ENCODE measurements at places on chromosomes 3 and 15. TPM values are rescaled to one million over a fixed set of nuclear protein-coding genes. Genes with fewer than 3 reads are reported as not detected.

DNA sequence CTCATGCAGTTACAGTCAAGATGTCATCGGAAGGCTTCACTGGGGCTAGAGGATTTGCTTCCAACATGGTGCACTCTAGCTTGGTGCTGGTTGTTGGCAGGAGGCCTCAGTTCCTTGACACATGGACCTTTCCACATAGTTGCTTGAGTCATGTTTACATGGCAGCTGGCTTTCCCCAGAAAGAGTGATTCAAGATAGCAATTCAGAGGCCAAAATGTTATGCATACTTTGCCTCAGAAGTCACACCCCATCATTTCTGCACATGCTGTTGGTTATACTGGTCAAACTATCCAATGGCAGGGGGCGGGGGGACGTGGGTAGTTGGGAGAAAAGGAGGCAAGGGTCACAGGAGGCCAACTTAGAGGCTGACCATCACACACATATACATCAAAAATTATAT lies 58.7 kb downstream of the FOXB1 start:
- no peak for DNase-seq

DNA sequence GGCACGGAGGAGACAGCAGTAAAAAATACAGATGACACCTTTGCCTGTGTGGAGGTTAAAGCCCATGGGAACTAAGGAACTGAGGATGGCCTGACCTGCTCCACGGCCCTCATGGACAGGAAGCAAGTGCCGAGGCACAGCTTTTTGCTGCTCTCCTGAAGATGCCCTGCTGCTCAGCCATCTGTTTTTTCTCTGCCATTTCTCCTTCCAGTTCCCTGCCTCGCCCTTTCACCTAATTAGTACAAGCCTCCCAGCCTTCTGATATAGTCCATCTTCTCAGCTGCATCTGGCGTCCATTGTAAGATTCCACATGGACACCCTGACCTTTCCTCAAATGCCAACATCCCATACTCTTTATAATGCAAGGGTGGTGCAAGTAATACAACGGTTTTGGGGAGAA lies 11.8 kb upstream of the CXCR6 start:
- no peak for DNase-seq

GRCh38 chr3:32946973-32947788 lies 4.3 kb upstream of the CCR4 start:
- DNase-seq, result no peak

DNA sequence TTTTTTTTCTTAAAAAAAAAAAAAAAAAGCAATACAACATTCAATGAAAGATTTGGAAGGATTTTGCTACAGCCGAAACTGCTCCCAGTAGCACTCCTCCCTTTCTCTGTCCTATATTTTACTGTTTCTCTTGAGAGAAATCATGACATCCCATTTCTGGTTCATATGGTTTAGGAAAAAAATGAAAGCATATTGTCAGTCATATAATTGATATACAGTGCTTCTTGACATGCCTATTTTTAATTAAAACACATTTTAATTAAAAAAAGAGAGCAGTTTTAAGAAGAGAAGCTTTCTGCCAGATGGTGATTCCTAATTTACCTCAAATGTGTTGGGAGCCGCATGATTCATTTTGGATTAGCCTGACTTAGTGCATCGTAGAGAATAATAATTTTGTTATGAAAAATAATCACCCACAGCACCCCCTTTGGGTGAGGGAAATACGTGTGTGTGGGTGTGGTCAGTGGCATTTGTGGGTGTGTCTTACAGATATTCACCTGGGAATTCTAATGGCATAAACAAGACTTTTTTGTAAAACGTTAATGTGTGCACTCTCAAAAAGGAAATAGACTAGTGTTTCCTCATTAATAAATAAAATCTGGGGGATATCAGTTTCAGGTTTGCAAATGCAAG lies 544.5 kb downstream of the MFSD1 start:
- DNase-seq, result no peak

DNA sequence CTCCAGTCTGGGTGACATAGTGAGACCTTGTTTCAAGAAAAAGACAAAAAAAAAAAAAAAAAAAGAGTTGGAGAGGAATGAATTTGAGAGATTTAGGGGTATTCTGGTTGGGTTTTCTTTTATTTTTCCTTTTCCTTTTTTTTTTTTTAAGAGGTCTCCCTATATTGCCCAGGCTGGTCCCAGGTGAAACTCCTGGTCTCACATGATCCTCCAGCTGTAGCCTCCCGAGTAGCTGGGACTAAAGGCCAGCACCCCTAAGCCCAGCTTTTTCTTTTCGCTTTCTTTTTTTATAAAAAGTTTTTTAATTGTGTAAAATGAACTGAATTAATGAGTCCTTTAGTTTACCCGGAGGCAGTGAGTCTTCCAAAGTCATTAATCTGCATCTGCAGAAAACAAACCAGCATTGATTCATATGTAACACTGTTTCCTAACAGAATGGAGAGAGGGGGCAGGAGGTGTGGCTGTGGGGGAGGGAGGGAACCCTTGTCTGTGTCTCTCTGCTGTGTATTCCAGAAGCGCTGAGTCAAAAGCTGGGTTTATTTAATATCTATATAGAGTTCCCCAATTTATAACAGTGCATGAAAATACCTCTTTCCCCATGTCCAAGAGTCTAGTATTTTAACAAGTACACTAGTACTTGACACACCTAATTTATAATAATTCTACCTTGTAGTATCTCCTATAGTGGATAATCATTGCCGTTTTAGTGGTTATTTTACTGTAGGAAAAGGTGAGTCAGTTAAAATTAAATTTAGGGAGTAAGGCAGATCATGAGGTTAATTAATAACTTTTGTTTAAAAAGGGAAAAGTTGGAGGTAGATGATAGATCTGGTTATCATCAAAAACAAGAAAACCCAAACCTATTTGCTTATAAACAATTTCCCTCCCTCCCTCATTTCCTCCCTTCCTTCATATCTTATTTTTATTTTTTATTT lies 2.6 kb upstream of the DPPA4 start:
- no peak for DNase-seq

GRCh38 chr3:129441782-129442181 lies 1.8 kb downstream of the IFT122 start:
- DNase-seq, result peak; percentile 72

The NTRK3 gene
- polyA plus RNA-seq, result 8.8 TPM

DNA sequence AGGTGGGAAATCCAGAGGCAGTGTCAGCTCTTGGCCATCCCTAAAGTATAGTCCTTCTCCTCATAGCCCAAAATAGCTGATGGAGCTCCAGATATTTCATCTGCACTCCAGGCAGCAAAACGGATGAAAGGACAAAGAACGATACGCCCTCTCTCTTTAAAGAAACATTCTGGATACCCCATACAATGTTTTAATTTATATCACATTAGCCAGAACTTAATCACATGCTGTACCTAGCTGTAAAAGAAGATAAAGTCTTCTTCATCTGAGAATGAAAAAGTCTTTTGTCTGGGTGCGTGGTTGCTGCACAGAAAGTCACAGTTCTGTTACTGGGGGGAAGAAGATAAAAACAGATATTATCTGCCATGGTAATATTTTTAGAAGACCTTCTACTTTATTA lies 4.3 kb upstream of the SHC4 start:
- no peak for DNase-seq

- no peak for DNase-seq
These were observed 222.5 kb downstream of the SHQ1 start for GRCh38 chr3:72625602-72626337.

GRCh38 chr3:193686665-193687483 lies 93.9 kb downstream of the OPA1 start:
- DNase-seq, result no peak

- no peak for DNase-seq
These were observed 139.5 kb downstream of the LRIG1 start for GRCh38 chr3:66361356-66361755.

DNA sequence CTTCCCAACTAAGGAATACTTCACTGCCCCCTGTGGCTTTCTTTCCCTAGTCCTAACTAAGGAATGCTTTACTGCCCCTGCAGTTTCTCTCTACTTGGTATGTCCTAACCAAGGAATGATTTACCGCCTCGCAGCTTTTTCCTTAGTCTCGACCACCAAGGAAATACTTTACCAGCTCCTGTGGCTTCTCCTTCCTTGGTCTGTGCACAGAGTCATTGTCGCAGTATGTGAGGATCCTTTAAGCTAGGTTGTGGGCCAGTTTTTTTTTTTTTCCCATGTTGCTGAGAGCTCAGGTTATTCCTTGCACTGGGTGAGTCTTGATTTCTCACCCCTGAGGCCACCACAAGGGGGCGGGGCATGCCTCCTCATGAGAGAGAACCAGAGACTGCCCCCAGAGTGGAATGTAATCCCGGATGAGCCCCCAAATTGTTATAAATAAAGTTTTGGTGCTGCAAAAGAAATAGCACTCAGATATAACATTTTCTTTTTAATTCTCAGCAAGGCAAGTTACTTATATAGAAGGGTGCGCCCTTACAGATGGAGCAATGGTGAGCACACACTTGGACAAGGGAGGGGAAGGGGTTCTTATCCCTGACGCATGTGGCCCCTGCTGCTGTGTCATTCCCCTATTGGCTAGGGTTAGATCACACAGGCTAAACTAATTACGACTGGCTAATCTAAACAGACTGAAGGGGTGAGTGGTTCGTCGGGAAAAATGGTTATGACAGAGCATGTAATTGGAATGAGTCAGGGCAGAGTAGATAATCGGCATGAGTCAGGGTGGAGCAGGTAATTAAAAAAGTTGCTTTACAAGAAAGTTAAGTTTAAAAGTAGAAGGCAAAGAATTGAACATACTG lies 27.0 kb downstream of the NDUFB4 start:
- no peak for DNase-seq

DNA sequence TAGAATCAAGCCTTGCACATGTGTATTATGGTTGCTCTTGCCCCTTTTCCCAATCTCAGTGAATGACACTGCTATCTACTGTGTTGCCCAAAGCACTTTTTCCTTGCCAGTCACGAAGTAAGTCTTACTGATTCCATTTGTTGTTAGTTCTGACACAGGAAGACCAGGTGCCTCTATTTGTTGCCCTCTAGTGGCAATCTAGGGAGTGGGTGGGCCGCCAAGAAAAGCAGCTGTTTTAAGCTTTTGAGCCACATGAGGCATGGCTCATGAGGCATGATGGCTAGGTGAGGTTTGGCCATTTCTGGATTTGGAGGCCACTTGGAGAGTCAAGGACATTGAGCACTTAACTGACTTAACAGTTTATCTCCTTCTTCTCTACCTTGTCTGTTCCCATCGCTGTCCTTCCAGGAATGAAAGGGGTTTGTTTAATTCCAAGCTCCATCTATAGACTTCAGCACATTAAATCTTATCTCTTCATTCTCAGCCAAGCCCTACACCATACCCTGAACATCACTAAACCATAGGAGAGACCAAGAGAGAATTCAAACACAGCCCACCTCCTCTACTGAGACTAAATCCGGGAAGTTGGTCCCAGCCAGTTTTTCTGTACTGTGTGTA lies 103.1 kb downstream of the HCN4 start:
- no peak for DNase-seq

GRCh38 chr3:191761906-191762305 lies 300.9 kb downstream of the PYDC2 start:
- no peak for DNase-seq

The EAF2 gene
- polyA plus RNA-seq, result 7.2 TPM

- no peak for DNase-seq
These were observed 593 bp downstream of the TMOD2 start for GRCh38 chr15:51751697-51752683.

DNA sequence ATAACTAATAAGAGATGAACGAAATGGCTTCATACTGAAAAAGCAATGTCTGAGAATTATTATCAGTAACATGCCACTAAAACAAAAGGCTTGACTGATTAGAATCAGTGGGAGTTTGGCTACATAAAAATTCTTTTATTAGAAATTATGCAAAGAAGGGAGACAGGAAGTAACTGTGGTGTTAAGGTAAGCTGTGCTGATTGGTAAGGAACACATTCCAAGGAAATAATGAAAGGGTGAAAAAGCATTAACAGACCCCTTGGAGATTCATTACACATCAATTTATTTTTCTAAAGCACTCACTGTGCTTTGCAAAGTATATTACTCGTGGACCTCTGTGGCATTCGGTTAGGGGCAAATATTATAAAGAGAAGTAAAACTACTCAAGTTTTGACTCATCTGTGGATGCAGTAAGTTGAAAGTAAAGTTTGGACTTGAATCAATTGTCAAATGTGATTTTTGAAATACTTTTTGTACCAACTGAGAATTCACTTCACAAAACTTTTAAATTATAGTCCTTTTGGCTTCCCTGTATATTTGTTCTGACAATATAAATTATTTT lies 176.1 kb upstream of the ZPLD1 start:
- DNase-seq, result no peak

The SEMA3B gene
- 38.0 TPM for polyA plus RNA-seq

The VWA5B2 gene
- polyA plus RNA-seq, result not detected

DNA sequence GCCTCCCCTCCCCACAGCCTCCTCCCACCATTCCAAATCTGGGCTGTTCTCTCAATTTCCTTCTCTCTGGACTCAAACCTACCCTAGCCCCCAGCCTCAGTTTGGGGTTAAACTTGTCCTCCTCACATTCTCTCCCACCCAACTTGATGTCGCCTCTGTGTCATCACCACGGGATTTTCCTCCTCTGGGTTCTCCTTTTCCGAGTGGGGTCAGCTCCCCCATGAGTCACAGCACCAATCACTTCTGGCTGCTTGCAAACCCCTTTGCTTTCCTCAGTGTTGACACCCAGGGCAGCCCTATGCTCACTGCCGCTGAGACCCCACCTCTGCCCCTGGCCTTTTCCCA lies 451 bp downstream of the CCR5AS start:
- peak; percentile 33 for DNase-seq

DNA sequence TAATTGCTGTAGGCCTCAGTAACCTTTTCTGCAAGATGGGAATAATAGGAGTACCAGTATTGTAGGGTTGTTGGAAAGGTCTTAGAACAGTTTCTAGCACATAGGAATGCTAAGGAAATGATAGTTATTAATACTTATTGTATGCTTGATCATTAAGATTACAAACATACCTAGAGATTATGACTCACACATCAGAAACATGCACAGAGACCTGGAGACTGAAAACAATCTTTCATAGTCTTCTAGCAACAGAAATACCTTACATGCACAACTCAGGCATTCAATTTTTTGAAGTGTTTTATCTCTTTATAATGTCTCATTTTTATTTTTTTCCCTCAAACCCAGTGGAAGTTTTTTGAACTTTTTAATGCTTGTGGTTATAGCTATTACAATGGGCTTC lies 104.4 kb upstream of the ZBTB20 start:
- DNase-seq, result no peak

GRCh38 chr3:16885593-16886302 lies 993 bp downstream of the PLCL2 start:
- peak; percentile 42 for DNase-seq

The DAZL gene
- polyA plus RNA-seq, result not detected

DNA sequence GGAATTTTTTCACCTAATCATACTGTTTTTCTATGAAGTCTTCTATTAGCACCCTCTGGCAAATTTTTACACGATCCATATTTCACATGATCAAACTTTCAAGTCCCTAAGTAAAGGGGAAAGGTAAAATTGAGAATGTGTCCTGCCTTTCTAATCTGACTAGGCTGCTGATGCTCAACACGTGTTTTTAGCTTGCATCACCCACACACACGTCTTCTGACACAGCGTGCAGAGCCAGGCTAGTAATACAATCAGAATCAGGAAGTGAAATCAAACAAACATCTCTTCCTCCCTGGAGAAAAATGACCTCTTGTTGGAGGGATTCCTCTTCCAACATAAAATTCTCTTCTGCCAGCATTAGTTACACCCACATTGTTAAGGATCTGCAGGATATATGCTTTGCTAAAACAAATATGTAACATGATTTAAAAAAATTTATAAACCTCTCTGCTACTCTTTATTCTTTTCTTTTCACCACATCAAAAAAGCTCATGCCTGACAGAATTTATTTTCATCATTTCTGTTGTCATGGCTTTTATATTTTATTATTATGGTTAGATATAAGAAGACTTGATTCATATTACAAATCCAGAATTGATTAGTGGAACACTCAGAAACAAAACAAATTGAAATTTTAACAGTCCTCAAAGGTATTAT lies 122.4 kb downstream of the RAP2B start:
- peak; percentile 85 for DNase-seq

GRCh38 chr15:99239545-99240198 lies 9.7 kb downstream of the TTC23 start:
- DNase-seq, result no peak

Data from muscle of back (tissue), 13 donors.